HL-60 (cell line): ENCODE measurements at places on chromosomes 5 and 9.

GRCh38 chr5:133049726-133050048 lies 2.1 kb upstream of the HSPA4 start:
- no peak for DNase-seq

DNA sequence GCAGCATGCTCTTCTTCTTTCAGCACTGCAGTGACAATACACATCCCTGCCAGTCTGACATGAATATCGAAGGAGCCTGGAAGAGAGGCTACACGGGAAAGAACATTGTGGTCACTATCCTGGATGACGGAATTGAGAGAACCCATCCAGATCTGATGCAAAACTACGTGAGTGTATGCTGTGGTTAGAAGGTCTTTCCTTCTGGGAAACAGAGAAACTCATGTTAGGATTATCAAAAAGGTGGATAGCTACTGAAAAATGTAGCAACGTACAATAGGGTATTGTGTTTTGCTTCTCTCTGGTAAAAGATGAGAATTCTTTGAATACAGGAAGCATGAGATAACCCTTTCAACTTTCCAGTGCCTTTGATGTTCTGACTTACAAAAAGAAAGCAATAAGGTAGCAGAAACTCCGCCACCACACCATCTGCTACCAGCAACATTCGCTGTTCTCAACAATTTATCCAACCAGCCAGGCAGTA lies 133.3 kb downstream of the PCSK5 start:
- no peak for DNase-seq

DNA sequence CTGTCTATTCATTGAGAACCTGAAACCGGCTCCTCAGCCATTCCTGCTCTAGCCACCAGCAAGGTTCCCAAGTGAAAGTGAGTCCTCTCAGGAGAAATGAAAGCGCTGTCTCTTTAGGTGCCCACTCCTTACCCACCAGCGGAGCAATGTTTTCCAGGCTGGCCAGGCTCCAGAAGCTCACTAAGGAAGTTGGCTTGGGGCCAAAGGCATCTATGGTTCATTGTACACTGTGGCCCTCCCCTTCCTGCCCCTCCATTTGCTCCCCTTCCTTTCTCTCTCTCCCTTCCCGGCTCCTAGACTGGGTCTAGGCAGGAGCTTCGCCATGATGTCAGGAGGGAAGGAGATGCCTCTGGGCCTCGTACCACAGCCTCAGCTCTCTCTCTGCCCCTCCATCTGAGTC lies 1.1 kb upstream of the GABRP start:
- no peak for DNase-seq

GRCh38 chr5:174003795-174004194 lies 14.8 kb downstream of the C5orf47 start:
- DNase-seq: no peak

DNA sequence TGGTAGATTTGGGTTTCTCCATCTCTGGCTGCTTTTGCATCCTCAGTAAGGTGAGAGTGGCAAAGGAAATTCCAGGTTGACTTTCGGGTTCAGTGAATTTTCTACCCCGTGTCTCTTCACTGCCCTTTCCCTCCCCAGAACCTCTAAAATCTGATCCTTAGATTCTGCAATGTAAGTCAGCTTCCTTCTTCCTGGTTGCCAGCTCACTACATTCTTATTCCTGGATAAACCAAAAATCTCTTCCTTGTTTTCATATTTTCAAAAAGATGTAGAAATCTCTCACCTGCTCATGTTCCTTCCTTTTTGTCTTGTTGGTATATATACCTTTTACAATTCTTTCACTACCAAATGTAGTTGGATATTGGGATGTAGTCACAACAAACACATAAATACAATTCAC lies 145.8 kb downstream of the TMC1 start:
- no peak for DNase-seq

DNA sequence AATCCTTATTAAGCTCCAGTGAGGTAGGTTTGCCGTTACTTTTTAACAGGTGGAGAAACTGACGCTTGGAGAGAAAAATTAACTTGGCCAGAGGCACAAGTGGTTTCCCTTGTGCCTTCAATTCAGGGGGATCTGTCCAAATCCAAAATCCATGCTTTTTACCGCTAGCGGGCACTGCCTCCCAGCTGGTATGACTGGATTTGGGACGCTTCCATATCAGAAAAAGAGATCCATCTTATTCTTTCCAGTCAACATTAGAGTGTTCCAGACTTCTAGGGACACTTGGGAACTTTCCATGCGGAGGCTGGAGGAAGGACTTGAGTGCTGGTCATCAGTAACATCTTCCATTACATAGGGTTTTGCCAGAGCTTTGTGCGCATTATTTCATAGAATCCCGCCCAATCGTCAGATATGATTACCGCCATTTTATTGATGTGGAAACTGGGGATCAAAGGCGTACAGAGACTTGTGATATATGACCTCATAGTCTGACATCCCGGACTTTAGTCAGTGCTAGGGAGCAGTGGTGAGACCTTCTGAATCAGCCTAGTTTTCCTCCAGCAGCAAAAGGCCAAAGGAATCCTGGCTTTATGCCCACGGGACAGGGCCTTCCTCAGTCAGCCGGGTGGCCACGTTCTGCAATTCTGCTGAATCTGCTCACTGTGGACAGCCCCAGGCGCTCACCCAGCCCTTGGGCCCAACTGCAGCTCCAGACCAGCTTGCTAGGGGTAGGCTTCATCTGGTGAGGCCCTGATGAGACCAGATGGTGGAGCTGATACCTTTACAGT lies 1.1 kb upstream of the GNPDA1 start:
- no peak for DNase-seq

GRCh38 chr9:3337515-3338225 lies 188.1 kb downstream of the RFX3 start:
- DNase-seq: no peak

- no peak for DNase-seq
Measured at GRCh38 chr5:60377826-60378225, 322.1 kb downstream of the DEPDC1B start.

- DNase-seq: no peak
Measured at GRCh38 chr9:121564504-121565260, 65.0 kb upstream of the GGTA1 start.

- no peak for DNase-seq
Measured at GRCh38 chr9:117413346-117414219, 1.3 kb downstream of the ASTN2 start.

- DNase-seq: peak; percentile 58
Measured at GRCh38 chr9:94860678-94861588, 134.4 kb downstream of the AOPEP start.

- no peak for DNase-seq
Measured at GRCh38 chr9:125887172-125887571, 140.0 kb downstream of the PBX3 start.

DNA sequence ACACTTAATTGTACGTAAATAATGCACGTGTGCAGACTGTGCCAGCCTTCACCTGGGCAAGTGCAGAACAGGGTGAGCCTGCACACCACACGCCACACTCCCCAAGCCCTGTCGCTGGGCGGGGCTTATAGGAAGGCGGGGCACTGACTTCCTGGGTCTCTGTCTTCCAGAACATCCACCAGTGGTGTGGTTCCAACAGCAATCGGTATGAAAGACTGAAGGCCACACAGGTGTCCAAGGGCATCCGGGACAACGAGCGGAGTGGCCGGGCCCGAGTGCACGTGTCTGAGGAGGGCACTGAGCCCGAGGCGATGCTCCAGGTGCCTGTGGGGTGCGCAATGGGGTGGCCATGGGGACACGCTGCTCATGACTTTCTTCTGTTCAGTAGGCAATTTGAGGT lies 44.2 kb downstream of the GSN start:
- no peak for DNase-seq

DNA sequence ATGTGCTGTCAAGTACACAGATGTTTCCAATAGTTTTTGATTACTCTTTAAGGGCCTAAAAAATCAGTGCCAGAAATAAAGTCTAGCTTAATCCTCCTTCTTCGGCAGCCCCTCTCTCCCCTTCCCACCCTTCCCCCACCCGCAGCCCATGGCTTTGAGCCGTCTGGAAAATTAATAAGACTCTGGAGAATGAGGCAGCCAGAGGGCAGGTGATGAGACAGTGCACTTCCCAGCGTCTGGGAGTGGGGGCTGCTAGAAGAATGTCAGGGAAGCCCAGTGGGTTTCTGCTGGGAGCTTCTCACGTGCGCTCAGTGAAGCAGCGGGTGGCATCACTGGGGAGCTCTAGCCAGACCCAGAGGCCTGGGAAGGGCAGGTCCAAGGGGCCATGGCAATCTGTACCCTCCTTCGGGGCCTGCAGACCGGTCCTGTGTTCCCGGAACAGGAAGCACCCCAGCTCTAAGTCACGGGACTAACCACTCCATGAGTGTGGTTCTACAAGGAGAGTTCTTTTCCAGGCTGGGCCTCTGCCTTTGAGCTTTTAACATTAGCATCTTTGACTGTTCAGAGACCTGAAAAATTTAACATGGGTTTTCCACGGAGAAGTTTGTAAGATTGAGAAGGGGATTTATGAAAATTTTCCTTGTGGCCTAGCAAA lies 164.8 kb upstream of the OTULINL start:
- no peak for DNase-seq

DNA sequence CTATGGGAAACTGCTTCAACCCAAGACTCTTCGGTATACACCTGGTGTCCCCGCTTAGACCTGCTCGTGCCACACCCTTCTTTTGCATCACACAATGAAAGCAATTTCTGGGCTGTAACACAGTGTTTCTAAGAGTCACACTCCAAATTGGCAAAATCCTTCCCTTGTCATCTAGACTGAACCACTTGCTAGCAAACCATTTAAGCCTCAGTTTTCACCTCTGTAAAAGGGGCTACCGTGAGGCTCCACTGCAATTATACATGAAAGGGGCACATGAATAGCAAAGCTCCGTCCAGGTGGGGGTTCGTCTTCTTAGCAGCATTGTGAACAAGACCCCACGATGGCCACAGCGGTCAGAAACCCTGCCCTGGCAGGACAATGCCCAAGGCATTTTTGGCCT lies 166.8 kb downstream of the PAX5 start:
- no peak for DNase-seq

- DNase-seq: peak; percentile 2
Measured at GRCh38 chr5:87069974-87070608, 197.6 kb upstream of the RASA1 start.

- no peak for DNase-seq
Measured at GRCh38 chr5:3598207-3598606, 2.6 kb downstream of the IRX1 start.

DNA sequence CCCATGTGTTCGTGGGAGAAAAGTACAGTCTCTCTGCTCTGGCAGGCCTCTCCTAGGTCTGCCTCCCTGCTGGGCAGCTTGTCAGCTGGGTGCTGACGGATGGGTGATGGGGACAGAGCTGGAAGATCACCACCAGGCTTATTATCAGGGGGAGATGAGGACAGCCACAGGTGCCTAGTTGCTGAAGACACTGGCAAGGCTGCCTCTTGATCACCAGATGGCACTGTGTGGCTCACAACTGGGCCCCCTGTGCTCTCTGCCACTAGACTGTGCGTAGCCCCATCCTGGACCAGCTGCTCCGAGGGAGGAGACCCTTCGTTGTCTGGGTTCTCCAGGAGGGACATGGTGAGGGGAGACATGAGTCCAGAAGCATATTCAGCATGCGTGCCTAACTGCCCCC lies 73.0 kb downstream of the KIF24 start:
- no peak for DNase-seq

DNA sequence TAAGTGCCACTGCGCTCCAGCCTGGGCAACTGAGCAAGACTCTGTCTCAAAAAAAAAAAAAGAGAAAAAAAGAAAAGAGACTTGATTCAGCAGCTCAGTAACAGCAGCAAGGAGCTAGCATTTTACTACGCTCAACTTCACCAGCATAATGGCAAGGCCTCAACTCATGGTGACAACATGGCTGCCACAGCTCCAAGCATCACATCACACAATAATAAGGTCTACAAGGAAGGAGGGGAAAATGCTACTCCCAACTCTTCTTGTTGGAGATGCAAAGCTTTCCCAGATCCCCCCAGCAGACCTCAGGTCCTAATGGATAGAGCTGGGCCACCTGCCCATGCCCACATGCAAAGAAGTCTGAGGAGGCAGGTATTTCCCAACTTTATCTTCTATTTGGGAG lies 86.2 kb upstream of the RAPGEF1 start:
- DNase-seq: no peak

GRCh38 chr9:96062031-96062430 lies 186.5 kb downstream of the ERCC6L2 start:
- DNase-seq: peak; percentile 57

DNA sequence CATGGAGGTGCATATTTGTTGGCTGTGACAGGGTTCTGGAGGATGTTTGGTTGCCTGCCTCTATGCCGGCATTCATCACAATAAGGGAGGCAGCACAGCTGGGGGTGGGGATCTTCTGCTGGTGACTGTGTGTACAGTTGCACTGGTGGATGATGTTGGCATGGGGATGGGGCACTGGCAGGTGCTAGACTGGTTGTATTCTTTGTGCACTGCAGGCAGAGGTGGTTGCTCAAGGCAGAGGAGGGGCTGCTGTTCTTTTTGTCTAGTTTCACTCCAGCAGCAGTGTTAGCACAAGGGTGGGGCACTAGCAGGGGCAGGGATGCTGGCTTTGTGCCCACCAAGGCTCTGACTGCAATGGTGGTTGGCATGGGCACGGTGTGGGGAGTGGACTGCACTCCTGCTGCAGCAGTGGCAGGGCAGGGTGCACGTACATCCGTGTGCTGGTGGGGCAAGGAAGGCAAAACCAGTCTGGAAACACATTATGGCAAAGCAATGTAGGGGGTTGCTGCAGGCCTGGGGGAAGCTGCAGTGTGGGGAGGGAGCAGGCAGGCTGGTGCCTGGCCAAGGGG lies 69.3 kb downstream of the ISOC1 start:
- DNase-seq: no peak

DNA sequence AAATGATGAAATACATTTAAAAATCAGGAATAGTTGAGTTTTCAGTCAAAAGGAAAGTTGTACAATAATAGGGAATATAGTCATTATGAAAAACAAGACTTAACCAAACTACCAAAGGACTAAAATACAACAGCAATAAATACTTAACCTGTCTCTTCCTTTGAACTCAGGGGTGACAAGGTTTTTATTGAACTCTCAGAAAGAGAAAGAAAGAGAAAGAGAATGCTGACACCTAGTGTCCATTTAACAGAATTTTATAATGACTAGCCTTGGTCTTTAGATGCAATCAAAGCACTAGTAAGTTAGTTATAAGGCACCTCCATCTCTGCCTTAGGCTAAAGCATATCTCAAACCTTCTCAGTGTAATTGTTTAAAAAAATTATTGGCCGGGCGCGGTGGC lies 47.5 kb downstream of the UIMC1 start:
- no peak for DNase-seq
